Stimulated activated CD4-positive, alpha-beta T cell treated with anti-CD3 and anti-CD28 coated beads, Interleukin-1b, Interleukin-23, amount 100 ng/mL, for 48 hours (primary cell): ENCODE measurements at places on chromosomes 6 and 20.

DNA sequence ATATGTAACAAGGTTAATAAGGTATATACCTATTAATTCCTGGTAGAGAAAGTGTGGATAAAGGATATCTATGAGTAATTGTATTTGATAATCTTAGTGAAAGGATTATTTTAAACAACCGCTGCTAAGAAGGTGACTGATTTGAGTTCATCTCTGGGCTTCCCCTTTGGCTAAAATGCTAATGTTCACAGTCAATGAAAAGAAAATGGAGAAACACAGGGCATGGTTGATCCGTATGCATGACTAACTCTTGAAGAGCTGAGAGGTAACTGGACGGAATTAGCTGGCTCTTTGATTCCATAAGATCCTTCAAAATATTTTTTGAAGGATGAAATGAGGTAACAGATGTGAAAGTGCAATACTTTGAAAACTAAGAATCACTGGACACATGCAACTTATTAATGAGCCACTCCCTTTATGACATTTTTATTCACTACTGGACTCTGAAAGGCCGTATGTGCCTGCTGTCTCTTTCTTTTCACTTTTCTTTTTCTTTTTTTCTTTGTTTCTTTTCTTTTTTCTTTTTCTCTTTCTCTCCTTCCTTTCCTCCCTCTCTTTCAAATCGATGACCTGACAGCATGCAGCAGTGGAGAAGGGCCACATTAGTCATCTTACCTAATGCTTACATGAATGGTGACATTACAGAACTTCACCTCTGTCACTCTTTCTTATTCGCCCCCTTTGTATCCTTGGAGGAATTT is 464.6 kb downstream of the CDKAL1 start:
- DNase-seq, result no peak

- peak; percentile 41 for DNase-seq
Observed at GRCh38 chr20:52972965-52973819, 1.0 kb downstream of the TSHZ2 start.

DNA sequence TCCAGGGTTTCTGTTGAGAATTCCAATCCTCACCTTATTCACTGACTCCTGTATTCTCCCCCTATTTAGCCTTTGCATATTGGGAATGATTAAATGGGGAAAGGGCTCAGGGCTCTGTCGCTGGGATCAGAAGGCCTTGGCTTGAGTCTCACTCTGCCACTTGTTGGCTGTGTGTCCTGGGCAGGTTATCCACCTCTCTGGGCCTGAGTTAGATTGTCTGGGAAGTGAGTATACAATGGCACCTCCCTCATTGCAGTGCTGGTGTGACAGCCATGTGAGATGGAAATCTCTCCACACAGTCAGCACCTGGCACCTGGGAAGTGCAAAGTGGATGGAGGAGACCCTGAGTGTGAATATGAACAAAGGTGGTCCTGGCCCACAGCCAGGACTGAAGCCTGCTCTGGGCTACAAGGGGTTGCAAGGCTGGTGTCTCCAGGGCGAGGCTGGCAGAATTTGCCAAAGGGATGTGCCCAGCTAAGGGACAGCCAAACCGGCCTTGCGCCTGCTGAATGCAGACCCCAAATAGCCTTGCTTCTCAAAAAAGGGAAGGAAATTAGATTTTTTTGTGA is 200.0 kb upstream of the PMEPA1 start:
- DNase-seq, result no peak

DNA sequence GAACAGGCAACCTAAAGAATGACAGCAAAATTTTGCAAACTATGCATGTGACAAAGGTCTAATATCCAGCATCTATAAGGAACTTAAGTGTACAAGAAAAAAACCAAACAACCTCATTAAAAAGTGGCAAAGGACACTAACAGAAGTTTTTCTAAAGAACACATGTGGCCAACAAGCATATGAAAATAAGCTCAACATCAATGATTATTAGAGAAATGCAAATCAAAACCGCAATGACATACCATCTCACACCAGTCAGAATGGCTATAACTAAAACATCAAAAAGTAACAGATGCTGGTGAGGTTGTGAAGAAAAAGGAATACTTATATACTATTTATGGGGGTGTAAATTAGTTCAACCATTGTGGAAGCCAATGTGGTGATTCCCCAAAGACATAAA is 5.5 kb downstream of the RFPL4B start:
- DNase-seq, result no peak

DNA sequence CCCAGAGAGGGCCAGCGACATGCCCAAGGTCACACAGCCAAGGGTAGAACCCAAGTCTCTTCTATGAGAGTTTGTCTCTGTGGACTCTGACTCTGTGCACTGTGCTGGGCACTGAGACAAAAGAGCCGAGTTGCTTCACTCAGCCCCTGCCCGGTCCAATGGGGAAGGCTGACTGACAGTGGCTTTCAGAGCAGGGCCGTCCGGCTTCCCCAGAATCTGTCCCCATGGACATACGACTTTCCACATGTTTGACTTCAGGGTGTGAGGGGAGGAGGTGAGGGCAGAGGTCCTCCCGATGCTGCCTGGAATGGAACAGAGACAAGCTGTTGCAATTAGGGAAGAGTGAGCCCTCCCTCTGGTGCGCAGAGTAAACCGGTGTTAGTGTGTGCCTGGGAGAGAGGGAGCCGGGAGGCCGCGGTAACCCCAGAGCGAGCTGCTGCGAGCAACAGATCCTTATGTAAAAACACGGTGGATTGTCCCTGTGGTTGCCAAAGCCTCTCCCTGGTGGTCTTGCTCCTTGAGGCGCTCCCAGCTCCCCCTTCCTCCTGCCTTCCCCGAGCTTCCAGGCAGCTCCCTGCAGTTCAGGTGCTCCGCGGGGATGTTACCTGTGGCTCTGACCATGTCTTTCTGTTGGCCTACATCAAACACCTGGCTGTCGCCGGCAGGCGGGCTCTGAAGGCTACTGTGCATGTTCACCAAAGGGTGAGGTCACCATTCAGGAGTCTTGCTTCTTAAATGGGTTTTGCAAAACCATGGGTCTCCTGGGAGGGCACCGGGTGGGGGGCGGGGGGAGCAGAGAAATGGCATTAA is 672 bp downstream of the SIRPA start:
- DNase-seq, result no peak

DNA sequence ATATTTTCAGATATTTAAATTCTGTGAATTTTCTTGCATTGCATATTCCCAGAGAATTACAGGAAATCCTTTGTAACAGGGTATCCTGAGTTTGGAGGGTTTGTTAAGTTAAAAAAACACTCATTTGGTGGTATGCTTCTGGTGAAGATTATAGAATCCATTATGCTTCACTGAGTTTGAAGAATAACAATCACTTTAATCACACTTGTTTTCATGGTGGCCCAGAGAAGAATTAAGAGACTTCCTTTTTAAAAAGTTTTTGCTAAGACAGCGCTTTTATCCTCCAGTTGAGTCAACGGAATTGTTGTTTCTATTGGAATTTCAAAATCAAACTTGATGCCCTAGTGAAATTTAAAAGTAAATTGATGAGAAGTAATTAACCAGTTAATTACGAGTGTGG is 17.4 kb downstream of the PLEKHG1 start:
- DNase-seq, result no peak

DNA sequence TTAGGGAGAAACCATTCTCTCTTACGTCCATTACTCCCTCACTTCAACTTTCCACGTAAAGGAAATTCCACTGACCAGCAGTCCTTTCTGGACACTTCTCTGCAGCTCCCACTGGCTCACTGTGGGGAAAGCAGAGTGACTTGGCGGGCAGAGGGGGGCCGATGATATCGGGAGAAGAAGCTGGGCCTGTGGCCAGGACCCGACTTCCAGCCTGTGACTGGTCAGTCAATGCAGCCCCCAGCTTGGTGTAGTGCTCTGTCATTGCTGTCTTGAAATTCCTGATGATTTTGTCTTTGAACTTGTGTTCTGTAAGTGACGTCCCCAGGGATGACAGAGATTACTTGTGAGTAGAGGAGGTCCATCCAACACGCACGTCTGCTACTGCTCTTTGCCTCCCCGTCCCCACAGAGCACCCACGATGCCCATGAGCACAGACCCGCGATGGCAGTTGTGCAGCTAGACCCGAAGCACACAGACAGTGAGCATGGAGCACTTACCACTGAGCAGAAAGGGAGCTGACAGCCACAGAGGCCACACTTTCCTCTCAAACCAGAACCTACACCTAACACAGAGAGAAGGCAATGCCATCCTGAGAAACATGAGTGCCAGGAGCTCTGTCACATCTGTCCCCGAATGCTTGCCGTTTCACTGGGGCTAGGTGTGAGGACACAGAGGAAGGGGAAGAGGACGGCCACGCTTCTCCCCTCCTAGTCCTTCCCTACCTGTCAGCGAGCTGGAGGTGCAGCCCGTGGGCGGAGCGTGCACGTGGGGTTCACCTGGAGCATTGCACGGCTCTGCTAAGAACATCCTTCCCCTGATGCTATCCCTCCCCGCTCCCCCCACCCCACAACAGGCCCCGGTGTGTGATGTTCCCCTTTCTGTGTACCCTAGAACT is 25.7 kb downstream of the DACT2 start:
- DNase-seq, result no peak

- DNase-seq, result no peak
Observed at GRCh38 chr6:107082045-107082444, 33.3 kb downstream of the BEND3 start.

DNA sequence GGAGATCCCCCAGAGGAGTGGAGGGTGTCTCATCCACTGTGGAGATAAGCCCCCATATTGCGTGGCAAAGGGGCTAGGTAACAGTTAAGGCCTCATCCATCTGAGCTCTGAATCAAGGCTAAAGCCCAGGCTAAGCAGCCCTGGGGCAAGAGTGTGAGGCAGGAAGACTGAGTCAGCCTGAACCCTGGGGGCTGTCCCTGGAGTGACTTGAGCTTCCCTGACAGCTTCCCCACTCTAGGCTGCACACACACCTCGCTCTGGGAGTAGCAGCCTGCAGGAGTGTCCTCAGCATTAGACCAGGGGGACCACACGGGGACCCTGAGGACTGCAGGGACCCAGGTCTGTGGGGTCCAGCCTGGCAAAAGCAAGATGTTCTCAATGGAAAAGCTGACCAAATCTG is 27.9 kb downstream of the UBD start:
- peak; percentile 25 for DNase-seq

DNA sequence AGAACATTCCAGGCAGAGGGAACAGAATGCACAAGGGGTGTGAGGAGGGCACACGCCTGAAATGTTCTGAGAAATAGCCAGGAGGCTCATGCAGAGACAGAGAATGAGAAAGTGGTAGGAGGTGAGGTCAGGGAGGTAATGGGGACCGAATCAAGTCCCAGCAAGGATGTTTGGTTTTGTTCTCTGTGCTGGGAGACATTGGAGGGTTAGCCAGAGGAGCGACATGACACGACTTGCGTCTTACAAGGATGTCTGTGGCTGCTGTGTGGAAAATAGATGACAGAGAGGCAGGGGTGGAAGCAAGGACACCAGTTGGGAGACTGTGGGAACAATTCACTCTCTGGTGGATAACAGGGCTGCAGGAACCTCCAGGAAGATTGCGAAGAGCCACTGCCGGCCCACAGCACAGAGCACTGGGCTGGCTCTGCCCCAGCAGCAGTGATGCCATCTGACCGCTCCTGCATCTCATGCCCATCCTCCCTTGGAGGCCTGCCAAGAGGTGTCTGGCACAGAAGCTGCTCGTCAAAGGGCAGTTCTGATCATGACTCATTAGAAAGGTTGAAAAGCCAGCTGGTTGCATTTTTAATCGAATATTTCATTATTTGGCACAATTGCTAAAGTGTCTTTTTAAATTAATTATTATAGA is 57.7 kb upstream of the CD83 start:
- no peak for DNase-seq

DNA sequence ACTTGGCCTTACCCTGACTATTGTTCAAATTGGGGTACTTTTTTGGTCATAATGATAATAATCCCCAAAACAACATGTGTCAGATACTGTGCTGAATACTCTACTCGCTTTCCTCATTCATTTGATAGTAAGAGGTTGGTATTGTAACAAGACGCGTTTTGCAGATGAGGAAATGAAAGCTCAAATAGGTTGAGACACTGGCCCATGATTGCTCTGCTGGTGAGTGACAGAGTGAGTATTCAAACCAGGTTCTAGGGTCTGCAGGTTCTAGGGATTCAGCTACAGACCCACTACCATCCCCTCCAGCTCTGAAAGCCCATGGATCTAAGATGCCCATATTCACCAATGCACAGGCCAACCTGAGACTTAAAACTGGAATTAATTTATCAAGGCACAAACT is 1.3 kb upstream of the ENPP4 start:
- no peak for DNase-seq

GRCh38 chr20:33061658-33062028 is 7.9 kb downstream of the BPIFB3 start:
- DNase-seq, result no peak

DNA sequence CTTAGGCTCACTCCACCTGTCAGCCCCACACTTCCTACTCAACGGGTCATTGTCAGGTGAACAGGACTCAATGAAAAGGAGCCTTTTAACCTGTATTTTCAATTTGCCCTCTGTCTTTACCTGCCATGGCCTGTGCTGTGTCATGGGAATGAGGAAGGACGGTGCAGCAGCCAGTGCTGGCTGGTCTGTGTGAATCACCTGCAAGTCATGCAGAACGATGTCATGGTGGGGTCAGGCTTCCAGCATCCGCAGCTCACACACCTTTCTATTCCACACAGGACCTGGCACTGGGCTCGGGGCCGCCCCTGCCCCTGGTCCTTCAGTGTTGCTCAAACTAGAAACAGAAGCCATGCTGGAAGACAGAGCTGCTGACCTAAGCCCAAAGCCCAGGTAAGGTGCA is 188.7 kb upstream of the GMDS start:
- no peak for DNase-seq

DNA sequence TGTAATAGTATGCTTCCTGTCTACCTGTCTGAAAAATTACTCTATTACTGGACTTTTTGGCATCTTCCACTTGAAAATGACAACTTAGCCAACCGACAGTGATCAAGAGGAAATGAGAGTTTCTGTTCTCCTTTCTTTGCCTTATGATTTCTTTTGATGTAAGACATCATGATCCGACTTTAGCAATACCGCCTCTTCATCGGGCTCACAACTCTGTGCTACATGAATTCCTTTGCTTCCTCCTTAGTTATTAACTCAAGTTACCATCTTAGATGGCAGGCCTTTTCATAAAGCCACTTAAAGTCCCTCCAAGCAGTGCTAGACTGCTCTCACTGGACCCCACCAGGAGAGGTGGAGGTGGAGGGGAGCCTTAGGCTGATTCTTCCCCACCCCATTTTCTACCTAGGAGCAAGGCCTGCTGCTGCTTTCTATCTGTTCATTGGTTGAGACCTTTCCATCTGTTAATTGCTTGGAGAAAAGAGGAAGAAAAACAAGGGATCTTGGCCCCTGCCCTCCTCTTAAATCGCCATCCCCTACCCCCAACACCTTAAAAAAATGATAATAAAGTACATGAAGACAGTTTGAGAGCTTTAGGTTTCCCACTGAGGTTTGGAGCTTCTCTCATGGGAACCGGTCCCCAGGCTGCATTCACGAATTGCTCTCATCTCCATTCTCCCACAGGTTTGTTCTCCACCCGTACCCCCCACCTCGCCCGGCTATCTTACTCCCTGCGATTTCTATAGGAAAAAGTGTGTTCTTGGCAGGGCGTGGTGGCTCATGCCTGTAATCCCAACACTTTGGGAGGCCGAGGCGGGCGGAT is 21.6 kb upstream of the MCM3 start:
- no peak for DNase-seq
